ENCODE measurements at places on chromosomes 16 and 17.

- DNase-seq: no peak
Observed at GRCh38 chr17:49252148-49252695, 21.6 kb upstream of the PHOSPHO1 start.

GRCh38 chr16:52557236-52557635, 10.3 kb upstream of the TOX3 start:
- no peak for DNase-seq

- DNase-seq: no peak
Observed at GRCh38 chr16:88851616-88852015, 5.1 kb downstream of the GALNS start.

GRCh38 chr17:7754656-7755055, 37.1 kb downstream of the DNAH2 start:
- DNase-seq: no peak

- DNase-seq: no peak
Observed at GRCh38 chr17:29195465-29196081, 15.4 kb upstream of the MYO18A start.

GRCh38 chr16:85908444-85908843, 9.5 kb downstream of the IRF8 start:
- DNase-seq: no peak

DNA sequence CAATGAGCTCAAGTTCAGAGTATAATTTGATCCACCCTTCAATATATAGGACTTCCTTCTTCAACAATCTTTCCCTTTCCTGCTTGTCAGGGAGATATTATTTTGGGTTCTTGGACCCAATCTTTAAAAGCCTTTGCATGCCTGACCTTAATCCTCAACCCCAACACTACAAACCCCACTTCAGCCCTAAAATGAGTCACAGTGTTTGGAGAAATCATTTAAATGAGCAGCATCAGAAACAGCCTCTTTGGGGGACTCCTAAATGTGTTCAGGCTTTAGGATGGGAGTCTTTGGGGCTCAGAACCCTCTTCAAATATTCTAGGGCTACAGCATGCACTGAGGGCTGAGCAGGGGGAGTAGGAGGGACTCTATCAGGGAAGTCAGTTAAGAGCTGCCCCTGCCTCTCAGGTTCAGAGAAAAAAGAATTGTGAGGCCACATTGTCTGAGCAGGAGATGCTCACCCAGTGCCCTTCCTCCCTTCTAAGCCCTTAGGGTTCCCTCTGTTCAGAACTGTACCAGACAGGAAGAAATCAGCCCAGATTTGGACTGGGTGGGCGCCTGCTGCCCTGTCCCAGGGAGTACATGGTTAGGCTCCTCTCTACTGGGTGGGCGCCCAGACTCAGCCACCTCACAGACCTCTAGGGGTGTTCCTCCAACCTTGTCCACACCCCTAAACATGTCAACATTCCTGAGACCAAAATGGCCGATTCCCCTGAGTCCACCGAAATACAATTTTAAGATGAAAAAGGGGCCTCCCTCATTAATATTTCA, 5.0 kb downstream of the NEUROD2 start:
- DNase-seq: no peak

DNA sequence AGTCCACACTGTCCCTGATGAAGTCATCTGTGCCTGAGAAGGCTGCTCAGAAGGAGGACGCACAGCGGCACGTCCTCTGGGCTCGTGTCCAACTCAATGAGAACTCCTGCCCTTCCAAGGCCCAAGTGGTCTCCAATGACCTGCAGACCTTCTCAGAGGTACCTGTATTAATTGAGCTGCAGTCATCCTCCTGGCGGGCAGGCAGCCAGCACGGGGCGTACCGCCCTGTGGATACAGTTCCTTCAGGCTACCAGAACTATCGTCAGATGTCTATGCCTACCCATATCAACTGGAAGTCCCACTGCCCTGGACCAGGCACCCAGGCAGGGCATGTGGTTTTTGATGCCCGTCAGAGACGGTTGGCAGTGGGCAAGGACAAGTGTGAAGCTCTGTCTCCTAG, 2.9 kb upstream of the TMEM102 start:
- no peak for DNase-seq

DNA sequence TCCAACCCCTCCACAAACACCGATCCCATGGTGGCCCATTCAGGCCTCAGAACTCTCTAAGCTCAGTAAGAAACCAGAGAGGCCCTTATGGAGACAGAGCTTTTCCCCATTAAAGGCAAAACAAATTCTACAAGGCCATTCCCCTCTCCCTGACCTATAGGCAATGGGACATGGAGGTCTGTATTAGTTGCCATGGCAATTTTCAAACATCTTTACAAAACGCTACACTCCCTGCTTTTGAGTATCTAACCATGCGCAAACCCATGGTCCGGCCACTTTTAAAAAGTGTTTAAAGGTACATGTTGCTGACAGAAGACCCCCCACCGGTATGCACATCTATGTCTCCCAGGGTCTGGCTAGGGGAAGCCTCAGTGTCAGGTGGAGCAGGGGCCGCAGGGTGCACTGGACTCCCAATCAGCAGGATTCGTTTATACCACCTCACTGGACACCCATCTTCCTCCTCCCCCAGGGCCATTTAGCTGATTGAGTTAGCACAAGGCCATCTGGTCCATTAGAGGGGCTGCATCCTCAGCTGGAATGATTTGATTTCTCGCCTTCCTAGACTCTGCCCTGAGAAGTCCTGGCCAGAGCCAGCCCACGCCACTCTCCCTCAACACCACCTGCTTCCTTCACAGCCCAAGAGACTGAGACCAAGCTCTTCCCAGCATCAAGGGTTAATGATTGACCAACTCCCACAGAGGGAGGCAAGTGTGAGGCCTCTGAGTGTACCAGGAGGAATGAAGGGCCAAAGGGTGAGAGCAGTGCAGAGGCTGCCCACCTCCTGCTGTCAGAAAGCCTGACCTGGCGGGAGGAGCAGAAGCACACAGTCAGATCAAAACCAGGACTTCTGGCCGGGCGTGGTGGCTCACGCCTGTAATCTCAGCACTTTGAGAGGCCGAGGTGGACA, 10.9 kb downstream of the ACLY start:
- DNase-seq: no peak

DNA sequence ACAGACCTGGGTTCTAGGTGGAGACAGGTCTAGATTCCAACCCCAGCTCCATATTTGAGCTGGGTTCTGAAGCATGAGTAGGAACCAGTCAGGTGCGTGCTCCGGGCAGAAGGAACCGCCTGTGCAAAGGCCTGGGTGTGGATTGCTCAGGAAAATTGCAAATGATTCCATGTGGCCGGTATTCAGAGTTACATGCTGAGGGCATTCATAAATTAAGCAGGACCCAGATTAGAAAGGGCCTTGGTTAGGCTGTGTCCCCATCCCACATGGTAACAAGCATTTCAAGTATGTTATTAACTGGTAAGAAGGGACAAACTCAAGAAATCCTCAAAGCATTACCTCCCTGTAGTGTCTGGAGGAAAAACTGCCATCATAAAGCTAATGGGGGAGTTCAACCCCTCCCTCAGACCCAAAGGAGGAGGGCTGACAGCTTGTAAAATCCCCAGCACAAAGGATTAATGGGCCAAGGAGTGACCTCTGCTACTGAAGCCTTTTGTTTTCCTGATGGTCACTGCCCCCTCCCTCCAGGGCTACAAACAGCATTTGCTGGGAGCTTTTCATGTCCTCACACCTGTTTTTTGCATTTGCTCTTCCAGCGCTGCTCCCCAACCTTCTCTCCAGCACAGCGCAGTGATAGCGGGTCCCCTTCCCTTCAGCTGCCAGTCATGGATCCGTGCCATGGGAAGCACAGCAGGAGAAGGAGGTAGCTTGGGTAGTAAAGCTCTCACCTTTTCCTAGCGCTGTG, 218.0 kb downstream of the C16orf95 start:
- no peak for DNase-seq

DNA sequence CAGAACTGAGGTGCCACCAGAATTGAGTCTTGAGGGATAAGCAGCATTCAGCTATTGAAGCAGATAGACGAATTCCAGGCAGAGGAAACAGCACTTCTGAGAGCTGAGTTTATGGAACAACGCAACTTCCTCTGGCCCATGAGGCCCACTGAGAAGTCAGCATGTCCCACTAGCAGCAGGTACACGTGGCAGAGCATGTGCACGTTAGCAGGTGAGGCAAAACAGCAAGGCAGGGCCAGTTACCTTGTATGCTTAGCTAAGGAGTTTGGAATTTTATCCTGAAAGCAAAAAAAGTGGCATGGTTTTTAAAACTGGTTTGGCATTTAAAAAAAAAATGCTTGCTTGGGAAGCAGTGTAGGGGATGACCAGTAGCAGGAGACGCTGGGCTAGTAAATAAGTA, 305.6 kb downstream of the CPPED1 start:
- no peak for DNase-seq

DNA sequence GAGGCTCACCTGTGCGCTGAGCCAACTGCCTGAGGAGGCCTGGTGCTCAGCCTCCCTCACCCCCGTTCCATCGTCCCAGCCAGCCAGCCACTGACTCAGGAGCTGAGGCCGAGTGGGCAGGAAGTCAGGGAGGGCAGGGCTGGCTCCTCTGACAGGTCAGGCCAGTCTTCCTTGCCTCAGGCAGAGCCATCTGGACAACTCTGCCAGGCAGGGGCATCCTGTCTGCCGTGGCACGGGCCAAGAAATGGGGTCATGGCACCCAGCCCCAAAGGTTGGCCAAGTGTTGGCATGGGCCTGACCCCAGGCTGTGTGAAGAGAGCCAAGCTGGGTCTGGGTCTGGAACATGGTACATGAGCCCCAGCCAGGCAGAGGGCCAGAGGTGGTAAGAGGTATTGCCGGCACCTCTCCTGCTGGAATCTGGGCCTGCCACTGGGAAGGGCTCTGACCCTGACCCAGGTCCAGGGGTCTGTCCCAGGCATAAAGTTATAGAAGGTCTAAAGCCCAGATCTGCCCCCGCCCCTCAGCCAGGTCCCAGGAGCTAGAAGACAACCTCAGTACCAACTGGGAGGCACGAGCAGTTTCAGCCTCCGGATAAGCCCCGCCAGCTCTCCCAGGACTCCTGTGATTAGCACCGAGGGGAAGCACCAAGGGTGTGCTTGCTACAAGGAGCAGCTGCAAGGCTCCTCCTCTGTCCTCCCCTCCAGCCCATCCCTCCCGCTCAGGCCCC, 2.5 kb upstream of the VASN start:
- no peak for DNase-seq

GRCh38 chr16:2429771-2430663, 770 bp downstream of the CCNF start:
- DNase-seq: no peak

- no peak for DNase-seq
Observed at GRCh38 chr16:67137605-67138004, 13.2 kb downstream of the B3GNT9 start.

DNA sequence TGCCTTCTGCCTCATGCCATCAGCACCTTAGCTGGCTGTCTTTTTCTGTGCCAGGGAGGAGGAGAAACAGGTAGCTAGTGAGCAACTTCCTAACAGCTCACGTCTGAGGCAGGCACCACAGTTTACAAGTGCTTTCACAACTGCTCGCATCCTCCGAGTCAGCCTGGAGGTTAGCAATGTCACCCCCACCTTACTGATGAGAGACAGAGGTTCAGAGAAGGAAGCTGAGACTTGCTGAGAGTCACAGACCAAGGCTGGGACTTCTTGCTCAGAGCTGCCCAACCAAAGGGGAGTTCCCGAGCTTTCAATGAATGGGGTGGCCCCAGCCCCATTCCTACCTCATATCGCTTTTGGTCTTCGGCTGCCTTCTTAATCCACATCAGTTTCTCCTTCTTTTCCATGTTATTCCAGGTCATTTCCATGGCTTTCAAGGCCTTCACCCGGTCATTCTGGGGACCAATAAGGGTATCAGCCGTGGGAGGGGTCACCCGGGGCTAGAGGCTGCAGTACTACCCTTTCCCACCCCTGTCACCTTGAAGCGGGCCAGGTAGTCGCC, 9.6 kb downstream of the UBTF start:
- DNase-seq: no peak

DNA sequence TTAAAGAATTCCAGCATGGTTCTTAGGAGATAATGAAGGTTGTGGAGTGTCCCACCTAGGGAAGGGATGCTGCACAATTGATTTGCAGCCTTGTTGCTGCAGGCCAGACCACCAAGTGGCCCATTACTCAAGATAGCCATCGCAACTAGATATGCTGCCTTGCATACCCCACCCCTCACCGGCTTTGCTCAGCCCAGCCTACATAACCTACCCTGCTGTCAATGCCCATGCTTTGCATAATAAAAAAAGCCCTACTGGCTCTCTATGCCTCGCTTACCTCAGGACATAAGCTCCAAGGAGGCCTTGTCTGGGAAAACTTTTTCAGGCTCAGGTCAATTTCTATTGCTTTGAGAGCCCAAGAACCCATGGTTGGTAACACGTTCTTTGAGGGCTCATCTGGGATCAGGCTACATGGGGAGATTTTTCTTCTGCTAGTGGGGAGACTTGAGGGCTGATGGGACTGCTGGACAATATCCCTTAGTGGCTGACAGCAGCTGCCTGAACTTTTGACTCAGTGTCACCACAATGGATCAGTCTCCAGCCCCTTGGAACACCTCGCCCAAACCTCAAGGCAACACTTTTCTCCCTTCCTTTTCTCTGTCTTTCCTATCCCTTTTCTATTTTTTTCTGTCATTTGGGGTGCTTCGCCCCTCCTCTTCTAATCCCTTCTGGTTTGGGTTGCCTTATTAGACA, 38.3 kb downstream of the SCPEP1 start:
- DNase-seq: no peak

GRCh38 chr17:309361-309888, 43.2 kb downstream of the RPH3AL start:
- no peak for DNase-seq

- DNase-seq: no peak
Observed at GRCh38 chr17:34703533-34703932, 124.2 kb downstream of the TMEM132E start.

GRCh38 chr16:28001184-28001583, 62.3 kb downstream of the GSG1L start:
- no peak for DNase-seq

- no peak for DNase-seq
Observed at GRCh38 chr17:79024901-79025737, 1.1 kb downstream of the C1QTNF1 start.

DNA sequence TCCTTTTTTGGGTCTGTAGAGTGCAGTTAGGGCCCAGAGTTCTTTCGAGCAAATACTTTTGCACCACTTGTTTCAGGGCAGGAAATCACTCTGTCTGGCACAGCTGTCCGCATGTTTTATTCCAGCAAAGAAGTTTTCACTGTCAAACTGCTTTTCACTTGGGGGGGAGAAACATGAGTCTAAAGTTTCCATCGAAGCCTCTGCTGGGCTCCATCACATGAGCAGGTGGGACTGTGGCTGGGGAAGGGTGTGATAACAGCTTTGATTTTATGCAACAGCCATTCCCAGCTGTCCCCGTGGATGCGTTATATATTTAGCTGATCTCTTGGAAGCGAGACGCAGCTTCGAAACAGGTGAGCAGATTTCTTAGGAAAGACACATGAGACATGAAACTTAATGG, 288.6 kb downstream of the SNX29 start:
- DNase-seq: no peak

Measured in hypothalamus (tissue), 51 donors.